SK-MEL-5 (cell line): ENCODE measurements at places on chromosomes 6 and 20.

GRCh38 chr6:157184202-157185015, 138.9 kb downstream of the TMEM242 start:
- DNase-seq: peak; percentile 70

DNA sequence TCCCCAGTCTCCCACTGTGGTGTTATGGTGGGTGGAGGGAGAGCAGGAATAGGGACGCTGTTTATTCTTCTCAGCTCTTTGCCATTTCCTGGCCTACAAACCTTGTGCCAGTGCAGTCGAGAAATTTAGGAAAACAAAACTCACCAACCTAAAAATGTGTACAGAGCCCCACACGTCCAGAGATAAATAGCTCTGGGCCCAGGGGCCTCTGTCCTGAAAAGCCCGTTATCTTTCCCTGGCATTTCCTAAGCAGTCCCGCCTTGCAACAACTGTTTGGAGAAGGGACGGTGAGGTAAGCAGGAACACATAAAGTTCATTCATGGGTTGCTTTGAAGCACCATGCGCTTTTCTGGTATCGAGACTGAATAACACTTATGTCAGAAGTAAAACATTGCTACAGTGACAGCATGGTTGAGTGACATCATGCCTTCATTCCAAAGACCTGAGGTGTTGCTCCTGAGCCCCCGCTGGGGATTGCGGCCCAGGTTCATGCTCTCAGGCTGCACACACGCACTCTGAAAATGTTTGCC, 80.1 kb upstream of the NXT1 start:
- DNase-seq: no peak

DNA sequence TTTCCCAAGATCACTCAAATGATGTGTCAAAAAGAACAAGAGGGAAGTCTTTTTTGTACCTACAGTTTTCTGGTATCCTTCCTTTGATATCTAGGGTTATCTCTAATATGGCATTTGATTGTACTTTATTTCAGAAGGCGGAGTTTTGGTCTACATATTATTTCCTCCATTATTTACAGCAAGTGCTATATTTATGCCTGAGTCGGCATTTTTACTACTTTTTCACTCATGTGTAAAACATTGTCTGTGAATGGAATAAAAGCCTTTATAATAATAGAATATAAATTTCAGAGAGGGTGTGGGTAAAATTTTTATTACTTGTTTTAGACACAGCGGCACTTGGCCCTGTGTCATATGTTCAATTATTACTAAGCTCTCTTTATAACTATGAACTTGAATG, 398.4 kb downstream of the BCKDHB start:
- no peak for DNase-seq

GRCh38 chr6:117018771-117019170, 141.7 kb downstream of the RFX6 start:
- no peak for DNase-seq

DNA sequence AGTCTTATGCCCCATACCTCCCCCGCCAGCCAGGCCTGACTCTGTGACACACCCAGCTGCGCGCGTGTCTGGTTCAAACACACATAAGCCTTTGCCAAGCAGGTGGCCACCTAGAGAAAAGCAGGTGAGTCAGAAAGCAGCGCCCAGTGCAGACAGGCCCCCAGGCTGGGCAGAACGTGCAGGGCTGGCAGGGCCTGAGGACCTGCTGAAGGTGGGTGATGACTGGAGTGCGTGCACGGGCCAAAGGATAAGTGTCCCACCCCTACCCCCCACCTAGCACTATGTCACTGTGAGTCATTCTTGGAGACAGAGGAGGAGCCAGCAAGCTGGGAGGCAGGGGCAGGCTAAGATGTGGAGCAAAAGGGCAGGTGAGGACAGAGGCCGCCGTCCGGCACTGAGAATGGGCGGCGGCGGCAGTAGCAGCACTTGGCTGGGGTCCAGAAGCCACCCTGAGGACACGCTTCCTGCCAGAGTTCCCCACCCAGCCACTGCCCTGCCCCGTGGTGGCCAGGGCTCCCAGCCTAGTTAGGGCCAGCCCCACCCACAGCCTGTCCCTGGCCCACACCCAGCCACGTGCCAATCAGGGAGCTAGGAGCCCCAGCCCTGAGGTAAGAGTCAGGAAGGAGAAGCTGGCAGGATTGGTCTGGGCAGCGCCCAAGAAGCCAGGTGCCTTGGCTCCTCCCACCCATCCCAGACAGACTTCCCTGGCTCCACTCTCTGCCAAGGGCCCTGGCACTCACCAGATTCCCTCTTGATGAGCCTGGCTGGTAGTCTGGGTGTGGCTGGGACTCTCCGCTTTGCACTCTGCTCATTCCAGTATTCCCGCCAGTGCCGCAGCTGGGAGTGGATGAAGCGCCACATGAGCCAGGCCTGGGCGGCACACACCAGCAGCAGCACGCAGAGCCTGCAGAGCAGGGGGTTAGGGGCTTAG, 72.7 kb downstream of the TRAM2 start:
- no peak for DNase-seq

DNA sequence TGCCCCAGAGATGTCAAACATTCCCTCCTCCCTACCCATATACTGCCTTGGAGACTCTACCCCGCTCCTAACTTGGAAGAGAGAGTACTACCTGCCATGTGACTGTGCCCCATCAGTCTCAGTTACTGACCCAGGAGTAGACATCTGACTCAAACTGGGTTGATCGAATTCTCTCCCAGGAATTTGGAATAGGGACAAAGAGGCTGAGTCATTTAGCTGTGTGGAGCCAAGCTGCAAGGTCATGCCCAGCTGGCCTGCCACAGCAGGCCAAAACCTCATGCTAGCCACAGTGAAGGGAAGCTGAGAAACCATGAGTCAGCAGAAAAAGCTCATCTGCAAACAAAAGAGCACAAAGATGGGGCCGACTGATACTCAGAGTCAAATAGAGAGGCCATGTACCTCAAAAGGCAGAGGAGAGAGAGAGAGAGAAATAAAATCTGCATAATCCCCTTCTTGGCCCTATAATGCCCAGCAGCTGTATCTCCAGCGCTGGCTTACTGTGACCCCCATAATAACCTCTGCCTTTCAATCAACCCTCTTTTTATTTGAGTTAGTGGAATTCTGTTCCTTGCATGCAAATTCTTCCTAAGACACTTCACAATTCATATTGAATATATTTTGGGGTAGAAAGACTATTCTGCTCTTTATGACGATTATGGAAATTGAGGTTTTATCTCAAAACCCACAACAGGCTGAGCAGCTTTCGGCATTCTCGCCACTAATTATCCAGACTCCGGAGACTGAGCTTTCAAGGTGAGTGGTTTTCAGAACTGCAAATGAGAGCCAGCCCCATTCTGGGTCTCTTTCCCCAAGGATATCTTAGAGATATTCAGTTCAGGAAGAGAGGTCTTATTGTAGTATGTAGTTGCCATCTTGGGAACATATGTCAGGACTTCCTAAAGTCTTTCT, 21.4 kb upstream of the AKIRIN2 start:
- DNase-seq: peak; percentile 47

GRCh38 chr20:63700199-63701050, 4.0 kb downstream of the TNFRSF6B start:
- DNase-seq: no peak

- no peak for DNase-seq
Measured at GRCh38 chr6:74249658-74250057, 553.7 kb downstream of the CD109 start.

- DNase-seq: no peak
Measured at GRCh38 chr6:45951321-45952167, 64.1 kb downstream of the CLIC5 start.

DNA sequence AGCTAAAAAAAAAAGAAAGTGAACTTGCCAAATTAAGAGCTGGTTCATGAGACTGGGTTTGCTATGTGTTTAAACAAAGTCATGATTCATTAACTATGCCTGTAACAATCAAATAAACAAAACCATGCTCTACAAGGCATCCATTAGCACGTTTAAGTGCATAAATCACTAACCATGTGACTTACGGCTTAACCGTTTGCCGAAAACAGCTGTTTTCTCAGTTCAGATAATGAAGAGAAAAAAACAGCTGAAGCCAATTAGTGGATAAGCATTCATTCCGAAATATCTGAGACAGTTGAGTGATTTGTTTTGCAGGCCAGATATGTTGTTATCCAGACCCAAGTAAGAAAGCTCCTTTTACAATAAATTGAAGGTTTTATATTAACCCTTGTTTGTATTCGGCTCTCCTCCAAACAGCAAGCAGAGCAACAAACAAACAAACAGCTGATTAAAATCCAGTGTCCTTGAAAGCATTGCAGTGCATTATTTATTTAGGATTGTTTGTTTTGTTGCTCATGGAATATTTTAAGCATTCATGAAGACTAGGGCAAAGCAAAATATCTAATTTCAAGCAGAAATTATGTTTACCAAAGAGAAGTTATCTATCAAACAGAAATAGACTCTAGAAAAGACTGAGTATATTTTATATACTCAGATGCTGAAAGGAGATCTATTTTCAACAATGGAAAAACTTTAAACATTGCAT, 343.5 kb downstream of the RFPL4B start:
- no peak for DNase-seq

- DNase-seq: no peak
Measured at GRCh38 chr20:49267327-49267726, 10.5 kb downstream of the ZNFX1 start.
